ENCODE measurements at places on chromosomes 7 and 10.

DNA sequence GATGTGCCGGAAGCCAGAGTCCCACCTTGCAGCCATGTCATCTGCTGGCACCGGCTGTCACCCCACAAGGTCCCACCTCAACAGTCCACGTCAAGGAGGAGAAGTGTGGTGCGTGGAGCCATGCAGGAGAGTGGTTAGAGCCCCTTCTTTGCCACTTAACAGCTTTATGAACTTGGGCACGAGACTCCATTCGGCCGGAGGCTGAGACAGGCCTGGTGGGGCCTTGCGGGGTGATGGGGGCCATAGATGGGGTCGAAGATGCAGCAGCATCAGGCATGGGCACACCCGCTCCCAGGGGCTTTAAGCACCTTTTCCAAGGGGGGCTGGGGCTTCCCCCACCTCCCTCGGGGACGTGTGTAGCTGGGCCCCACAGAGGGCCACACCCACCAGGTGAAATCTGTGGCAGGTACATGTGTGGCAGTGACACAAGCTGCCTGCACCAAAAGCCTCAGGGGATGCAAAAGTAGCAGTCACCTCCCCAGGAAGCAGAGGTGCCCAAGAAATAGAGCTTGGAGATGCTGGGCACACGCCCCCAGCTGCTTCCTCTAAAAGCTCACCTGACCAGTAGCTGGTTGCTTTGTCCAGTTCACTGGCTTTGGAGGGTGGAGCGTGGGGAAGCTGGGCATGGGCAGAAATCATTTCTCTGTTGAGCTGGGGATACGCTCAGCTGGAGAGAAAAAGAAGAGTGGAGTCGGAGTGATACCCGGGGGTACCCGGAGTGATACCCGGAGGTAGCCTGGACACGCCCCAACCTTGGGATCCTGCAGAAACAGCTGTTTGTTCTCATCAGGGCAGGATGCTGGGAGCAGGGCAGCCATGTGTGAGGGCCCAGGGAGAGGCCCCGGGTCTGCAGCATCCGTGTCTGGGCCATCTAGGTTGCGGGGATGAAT is 199.8 kb downstream of the EBF3 start:
- DNase-seq: no peak

DNA sequence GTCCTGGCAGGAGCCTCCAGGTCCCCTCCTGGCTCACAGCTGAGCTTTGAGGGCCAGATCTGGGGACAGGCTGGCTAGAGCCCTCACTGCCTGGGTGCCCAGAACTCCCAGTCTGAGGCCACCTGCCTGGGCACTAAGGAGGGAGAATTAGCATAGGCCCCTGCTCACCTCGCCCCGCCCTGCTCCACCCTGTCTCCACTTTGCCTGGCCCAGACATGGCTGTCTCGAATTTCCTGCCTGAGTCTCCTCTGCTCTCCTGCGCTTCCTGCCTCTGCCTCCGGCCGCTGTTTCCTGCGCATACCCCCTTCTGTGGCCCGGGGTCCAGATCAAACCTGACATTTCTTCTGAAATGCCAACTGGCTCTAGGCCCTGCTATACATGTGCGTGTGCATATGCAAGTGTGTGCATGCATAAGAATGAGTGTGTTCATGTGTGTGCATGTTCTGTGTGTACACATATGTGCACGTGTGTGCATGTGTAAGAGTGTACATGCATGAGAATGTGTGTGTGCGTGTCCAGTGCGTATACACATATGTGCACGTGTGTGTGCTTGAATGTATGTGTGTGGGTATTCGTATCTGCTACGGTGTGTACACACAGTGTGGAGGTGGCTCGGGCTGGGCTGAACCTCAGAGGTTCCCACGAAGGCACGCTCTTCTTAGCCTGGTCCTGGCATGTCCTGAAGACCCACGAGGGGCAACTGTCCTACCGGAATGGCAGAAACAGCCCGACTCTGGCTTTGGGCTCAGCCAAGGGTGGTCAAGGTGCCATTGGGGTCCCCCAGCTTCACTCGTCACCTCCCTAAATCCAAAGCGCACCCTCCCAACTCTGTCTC is 64.9 kb downstream of the MYL10 start:
- no peak for DNase-seq

DNA sequence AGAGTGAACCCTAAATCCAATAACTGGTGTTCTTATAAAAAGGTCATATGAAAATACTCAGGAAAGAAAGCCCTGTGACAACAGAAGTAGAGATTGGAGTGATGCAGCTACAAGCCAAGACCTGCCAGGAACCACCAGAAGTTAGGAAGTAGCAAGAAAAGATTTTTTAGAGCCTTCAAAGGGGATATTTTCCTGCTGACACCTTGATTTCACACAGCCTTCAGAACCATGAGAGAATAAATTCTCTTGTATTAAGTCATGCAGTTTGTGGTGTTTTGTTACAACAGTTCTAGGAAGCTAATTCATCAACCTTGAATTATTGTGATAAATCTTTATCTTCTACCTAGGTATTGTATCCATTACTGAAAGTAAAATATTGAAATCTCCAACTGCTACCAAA is 81.0 kb downstream of the HYCC1 start:
- no peak for DNase-seq

DNA sequence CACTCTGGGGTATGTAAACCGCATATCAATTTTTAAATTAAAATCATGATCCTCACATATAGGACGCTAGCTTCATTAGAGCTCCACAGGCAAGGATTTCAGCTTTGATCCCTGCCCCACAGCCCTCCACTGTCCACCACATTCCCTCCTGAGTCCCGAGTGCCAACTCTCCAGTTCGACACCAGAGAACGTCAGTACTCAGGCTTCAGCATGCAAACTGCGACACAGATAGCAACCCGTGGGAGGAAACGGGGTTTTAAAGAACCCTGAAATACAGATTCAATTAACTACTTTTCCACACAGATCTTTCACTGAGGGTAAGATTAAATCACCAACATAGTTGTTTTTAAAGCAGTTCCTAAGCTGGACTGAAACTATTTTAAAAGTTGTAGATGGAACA is 26.1 kb downstream of the RAPGEF5 start:
- no peak for DNase-seq

- no peak for DNase-seq
Measured at GRCh38 chr7:91520645-91521044, 256.4 kb downstream of the FZD1 start.

- no peak for DNase-seq
Measured at GRCh38 chr7:110421490-110422241, 669.3 kb upstream of the LRRN3 start.

- peak; percentile 64 for DNase-seq
Measured at GRCh38 chr7:24981171-24981951, 1.4 kb upstream of the OSBPL3 start.

- no peak for DNase-seq
Measured at GRCh38 chr7:17015598-17016031, 133.8 kb upstream of the AGR3 start.

DNA sequence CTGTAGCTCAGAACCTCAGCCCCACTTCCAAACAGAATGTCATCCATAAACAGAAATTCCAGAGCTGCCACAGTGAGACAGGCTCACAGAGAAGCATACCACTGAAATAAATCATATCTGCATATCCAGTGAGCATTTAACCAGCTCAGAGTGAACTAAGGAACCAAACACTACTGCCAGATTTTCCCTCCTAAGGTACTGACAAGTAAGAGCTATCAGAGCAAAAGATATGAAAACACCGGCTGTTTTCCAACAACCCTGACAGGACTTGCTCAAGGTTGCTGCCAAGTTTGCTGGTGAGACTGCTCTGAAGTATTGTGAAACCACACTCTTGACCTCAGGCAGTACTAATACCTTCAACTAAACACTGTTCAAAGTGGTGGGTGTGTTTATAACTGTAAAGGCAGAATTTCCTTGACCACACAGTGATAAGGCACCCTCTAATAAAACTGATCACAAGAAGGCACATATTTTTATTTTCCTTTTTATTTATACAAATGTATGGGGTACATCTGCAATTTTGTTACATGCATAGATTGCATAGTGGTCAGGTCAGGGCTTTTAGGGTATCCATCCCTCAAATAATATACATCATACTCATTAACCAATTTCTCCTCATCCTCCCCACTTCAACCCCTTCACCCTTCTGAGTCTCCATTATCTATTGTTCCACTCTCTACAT is 18.3 kb downstream of the SGMS1 start:
- DNase-seq: no peak

- no peak for DNase-seq
Measured at GRCh38 chr7:11083214-11083568, 109.5 kb downstream of the PHF14 start.

- DNase-seq: no peak
Measured at GRCh38 chr10:28242555-28243204, 60.2 kb downstream of the MPP7 start.

GRCh38 chr10:75512203-75512933 is 80.9 kb downstream of the LRMDA start:
- DNase-seq: no peak

DNA sequence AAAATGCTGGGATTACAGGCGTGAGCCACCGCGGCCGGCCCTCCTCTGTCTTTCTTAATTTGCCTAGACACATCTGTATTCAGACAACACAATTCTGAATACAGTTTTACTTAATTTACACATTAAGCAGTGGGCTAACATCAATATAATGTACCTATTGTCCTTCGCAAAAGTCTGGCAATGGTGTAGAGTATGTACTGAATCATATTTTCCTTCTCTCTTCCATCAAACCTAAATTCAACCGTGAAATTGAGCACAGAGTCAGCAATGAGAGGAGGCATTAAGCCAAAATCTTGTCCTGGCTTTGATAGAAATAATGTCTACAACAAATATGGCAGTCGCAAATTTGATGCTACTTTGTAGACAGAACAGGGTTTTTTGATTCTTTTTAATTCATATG is 30.4 kb downstream of the FZD9 start:
- DNase-seq: no peak

DNA sequence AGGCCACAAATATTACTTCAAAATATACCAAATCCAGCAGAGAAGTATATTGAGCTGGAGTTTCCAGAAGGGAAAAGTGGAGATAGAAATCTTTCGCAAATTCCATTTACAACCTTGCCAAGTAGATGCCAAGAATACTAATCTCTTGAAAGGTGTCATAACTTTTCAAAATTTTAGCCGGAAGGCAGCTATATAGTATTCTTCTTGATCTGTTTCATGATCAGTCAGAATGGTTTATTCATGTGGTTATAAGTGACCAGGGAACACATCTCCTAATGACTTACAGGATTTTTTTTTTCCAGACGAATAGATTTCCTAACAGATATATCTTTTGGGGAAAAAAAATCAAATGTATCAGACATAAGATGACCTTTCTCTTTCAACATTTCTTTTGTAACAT is 270.7 kb downstream of the TSPAN12 start:
- no peak for DNase-seq

GRCh38 chr10:11424456-11425295 is 186.8 kb downstream of the USP6NL start:
- DNase-seq: peak; percentile 14

GRCh38 chr7:38451840-38452239 is 178.4 kb upstream of the TARP start:
- DNase-seq: no peak

GRCh38 chr7:74023092-74023536 is 4.9 kb upstream of the ELN start:
- DNase-seq: peak; percentile 54

DNA sequence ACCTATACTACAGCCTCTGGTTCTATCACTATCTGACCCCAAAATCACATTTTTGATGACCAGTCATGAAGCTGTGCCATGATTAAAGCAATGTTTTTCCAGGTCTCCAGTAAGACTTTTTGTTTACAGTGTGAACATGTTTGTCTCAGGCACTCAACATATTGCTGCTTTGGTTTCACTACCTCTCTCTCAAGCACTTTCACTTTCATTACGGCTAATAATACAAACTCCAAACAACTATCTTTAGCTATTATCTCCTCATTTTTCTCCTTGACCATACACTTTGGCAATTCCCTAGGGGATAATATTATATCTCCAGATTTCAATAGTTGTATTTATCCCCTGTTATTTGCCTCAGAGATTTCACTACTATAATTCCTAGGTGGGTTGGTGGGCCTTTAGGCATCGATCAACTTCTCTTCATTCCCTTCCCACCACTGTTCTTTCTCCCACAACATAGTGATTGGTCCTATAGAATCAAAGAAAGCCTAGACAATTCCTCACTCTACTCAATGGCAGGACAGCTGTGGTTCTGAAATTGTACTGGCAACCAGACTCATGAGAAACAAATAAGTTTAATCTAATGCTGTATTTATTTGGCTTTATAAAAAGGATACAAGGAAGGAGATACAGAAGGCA is 261.4 kb upstream of the ZWINT start:
- no peak for DNase-seq

DNA sequence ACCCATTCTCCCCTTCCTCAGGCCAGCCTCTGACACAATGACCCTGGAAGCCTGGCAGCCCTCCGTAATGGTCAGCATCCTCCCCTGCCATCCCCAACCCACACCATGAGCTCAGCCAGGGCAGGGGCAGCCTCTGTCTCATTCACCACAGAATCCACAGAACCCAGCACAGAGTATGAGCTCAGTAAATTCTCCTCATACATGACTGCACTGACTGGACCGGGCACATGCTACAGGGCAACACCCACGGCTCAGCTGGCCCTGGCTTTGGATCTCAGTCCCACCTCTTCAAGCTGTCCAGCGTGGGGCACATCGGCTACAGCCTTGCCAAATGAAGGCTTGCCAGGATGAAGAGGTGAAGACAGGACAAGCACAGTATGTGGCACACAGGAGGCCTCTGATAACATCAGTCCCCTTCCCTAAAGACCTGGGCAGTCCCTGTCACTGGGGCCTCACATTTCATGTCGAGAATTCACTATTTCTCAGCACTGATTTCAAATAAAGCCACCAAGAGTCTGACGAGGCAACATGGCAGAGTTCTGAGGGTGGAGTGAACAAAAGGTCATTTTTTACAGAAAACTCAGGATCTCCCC is 7.9 kb downstream of the GPRIN2 start:
- DNase-seq: no peak

- no peak for DNase-seq
Measured at GRCh38 chr10:1398626-1399410, 338.5 kb downstream of the ADARB2 start.

- no peak for DNase-seq
Measured at GRCh38 chr10:109993551-109994330, 14.0 kb upstream of the ADD3 start.

- no peak for DNase-seq
Measured at GRCh38 chr10:20288060-20288459, 471.8 kb downstream of the PLXDC2 start.

GRCh38 chr10:108187408-108188012 is 1023.0 kb upstream of the SORCS1 start:
- DNase-seq: no peak

- DNase-seq: no peak
Measured at GRCh38 chr10:132241086-132241485, 54.3 kb downstream of the DPYSL4 start.

DNA sequence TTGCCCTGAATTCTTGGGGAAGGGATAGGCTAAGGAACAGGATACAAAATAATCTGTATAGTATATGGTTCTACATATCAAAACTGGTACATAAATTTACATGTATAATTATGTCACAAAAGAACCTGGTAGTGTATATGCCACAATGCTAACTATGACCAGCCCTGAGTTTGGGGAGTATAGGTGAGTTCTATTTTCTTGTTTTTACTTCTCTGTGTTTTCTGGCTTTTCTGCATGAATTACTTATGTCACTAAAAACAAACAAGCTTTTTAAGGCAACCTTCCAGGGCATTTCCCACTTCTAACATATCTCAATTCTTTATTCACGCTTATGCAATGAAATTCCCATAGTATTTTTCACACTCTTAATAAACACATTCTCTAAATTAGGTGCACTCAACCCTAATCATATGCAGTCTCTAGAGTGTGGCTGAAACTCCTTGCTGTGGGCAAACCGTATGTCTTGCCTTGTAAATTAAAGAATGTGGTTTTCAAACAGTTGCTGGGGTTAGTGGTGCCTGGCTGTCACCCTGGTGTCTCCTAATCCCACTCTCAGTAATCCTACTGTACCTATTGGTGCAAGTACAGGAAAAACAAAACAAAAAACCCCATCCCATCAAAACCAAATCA is 14.0 kb upstream of the INSIG1 start:
- no peak for DNase-seq
